ENCODE measurements at places on chromosomes 7 and 10.

DNA sequence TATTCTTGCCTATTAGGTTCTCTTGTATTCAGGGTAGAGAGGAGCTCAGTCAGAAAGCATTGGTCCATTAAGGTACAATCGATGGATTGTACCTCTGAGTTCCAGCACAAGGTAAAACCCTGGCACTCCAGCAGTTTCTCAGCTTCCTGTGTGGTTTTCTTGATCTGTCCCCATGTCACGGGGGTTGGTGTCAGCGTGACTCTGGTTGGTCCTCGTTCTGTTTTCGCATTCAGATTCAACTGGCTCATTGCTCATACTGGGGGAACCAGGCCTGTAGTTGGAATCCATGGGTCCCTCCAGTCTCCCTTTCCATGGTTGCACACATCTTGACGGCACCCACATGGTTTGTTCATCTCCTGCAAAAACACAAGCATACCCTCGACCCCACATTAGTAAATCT lies 32.7 kb upstream of the RASGEF1A start:
- DNase-seq = no peak

DNA sequence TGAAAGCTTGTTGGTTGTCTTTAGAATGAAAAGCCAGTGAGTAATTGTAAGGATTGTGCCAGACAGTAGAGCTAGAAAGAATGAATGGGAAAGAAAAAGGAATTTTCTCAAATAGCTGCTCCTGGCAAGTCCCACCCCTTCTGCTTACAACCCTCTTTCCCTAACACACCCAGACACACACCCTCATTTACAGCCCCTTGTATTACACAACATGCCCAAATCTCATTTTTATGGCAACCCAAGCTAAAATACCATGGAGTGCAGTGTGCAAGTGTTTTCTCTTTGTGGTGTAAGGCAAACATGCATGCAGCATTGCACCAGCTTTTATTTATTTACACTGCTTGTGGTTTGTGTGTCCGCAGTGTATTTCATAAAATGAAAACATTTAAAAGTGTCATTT lies 1.5 kb downstream of the PRKAR2B start:
- DNase-seq = no peak

DNA sequence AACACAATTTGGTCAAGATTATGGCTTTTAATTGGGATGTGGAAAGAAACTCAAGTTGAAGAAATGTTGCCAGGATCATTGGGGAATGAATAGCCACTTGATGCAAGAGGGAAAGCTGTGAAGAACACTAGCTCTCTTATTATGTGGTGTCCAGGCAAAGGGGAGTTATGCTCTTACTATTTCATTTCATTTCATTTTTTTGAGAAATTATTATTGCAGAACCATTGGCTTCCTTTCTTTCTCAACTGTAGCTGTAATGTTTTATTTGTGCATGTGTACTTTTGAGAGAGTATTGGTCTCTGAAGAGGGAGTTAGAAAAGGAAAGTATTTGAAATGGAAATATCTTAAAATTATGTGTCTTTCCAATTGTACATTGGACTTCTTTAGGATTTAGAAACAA lies 312.6 kb upstream of the BMPER start:
- no peak for DNase-seq

DNA sequence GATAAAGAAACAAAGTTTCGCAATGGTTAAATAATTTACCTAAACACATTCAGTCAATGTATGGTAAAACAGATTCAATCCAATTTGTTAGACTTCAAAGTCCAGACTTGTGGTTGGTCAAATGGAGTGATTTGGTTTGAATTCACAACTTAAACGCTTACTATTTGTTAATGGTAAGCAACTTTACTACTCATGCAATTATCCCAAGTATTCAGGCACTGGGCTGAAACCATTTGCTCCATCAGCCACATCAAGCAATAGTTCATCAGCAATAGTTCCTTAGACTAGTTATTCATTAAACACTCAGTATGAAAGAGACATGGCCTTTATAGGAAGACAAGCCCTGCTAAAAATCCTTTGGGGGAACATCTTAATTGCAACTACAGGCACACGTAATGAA lies 253.0 kb downstream of the AGMO start:
- no peak for DNase-seq

DNA sequence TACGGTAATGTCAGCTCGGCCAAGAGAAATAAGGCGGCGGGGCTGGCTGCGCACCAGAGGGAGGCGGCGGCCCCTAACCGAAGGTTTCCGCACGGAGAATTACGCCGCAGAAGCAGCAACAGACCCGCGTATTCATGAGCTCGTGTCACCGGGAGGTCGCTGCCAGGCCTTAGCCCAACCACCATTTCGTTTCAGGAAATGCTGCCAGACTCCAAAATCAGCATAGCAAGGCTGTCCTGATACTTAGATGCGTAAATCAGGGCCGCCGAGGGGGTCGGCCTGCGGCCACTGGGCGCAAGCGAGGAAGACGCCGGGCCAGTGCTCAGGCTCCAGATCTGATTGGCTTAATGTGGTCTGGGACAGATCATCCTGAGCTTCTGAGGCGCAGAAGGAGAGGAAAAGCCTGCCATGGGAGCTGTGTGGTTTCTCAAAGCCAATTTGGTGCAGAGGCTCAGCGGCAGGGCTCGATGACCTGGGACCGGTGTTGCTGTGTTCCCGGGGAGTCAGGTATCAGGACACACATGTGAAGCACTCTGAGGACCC lies 247.9 kb downstream of the BAMBI start:
- no peak for DNase-seq

- no peak for DNase-seq
These were observed 1.5 kb upstream of the FRAT2 start for GRCh38 chr10:97336006-97336405.

- no peak for DNase-seq
These were observed 6.7 kb upstream of the KLRG2 start for GRCh38 chr7:139490130-139490529.

- DNase-seq = no peak
These were observed 1.1 kb upstream of the ACTR3C start for GRCh38 chr7:150324373-150324961.

GRCh38 chr10:119119400-119119799 lies 15.5 kb downstream of the DENND10 start:
- DNase-seq = no peak

DNA sequence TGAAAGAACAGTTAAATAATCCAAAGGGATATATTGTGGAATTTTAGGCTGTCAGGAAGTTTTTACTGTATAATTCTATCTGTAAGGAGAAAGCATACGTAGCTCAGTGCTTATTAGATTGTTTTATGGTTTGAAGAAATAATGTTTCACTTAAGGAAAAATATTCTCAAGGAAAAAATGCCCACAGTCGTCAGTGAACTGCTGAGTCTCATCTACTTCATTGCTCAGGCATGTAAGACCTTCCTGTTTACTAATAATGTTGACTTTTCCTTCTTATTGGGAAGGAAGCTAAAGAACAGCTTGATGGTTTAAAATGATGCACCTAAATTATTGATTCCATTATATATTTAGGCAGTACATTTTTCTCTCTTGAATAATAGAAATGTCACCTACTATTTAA lies 304.2 kb downstream of the SDK1 start:
- no peak for DNase-seq

DNA sequence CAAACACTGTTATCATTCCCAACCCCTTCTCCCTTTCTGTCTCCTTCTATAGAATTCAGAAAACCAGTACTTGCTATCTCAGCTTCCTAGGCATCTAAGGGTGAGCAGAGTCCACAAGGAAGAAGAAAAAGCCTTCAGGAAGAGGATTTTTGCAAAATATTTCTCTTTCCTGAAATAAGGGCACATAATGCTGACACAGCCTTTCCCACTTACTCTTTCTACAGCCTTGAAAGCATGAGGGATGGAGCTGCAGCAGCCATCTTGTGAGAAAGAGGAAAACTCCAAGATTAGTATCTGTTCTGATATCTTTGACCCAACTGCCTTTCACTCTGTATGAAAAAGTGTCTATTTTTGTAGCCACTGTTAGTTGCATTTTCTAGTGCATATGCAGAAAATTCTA lies 826.2 kb downstream of the KCNMA1 start:
- DNase-seq = no peak

- no peak for DNase-seq
These were observed 119.0 kb downstream of the ZFAND4 start for GRCh38 chr10:45553613-45554012.

DNA sequence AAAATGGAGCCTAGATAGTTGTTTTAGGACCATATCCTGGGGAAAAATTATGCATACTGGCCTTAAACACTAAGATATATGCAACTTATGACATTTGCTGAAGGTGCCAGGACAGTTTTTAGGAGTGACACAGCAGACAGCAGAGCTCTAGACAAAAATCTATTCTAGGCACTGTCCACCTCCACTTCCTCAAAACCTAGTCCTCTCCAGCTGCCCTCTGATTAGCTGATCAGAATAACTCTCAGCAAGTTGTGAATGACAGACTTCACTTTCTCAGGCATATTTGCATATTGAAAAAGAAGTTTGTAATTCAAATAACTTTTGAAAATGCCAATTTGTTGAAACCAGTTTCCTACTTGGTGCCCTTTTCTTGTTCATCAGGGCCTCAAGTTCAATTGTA lies 152.3 kb upstream of the STEAP4 start:
- no peak for DNase-seq

- no peak for DNase-seq
These were observed 52.7 kb downstream of the MET start for GRCh38 chr7:116724560-116725231.

DNA sequence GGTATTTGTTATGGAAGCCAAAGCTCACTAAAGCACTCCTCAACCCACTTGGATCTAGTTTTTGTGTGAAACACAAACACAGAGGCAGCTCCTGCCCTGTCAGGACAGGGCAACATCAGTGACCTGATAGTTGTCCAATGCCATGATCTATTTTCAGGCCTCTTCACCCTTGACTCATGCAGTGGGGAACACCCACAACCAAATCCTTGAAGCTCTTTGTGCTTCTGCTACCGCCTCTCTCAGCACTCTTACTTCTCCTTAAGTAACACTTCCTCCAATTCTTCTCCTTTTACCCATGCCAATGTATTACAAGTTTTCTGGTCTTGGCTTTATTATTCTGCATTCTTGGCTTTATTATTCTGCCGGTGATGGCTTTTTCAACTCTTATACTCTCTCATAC lies 425.3 kb downstream of the INHBA start:
- DNase-seq = no peak

- no peak for DNase-seq
These were observed 53.8 kb downstream of the PROSER2 start for GRCh38 chr10:11876805-11877590.

GRCh38 chr10:20682782-20683181 lies 214.3 kb downstream of the NEBL start:
- no peak for DNase-seq

DNA sequence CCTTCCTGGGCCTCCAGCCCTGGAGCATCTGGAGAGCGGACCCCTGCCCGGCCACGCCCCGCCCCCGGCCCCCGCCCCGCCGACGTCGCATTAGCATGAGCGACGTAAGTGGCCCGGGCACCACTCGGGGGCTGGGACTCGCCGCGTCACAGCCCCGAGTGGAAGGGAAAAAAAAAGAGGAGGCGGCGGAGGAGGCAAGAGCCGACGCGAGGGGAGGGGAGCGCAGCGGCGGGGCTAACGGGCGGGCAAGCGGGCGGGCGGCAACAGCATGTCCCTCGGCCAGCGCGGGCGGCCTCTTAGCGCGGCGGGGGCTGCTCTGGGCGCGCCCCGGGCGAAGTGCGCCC lies at the start of gene SLC18A3:
TSS of gene SLC18A3 (plus strand) at position 197 of the 344 bp plus-strand sequence. CDS start 431 bp downstream, outside the sequence.
- DNase-seq = no peak

- no peak for DNase-seq
These were observed 157.5 kb upstream of the PHYHIPL start for GRCh38 chr10:59018977-59019376.

DNA sequence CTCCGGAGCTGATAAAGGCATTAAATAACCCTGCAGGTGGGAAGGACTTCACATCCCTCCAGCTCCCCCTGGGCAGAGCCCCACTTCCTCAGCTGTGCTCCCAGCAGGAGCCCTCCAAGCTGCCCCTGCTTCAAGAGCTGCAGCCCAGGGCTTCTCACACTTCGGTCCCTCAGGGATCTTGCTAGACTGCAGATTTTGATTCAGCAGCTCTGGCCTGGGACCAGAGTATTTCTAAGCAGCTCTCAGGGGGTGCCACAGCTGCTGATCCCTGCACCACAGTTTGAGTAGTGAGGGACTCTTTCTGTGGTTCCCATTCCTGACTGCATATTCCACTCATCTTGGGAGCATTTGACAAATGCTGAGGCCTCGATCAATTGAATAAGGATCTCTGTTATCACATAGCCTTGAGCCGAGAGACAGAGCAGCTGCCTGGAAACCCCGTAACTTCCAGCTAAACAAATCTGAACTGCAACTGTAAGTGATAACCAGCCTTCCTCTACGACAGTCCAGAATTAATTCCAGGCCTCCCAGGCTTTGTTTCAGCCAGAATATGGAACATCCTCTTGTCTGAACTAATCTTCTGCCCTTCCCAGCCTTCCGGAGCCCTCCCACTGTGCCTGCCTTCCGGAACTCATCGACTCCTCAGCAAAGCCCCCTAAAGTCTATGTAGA lies 161.4 kb downstream of the CCDC3 start:
- no peak for DNase-seq

Measured in H1 (cell line).